ENCODE measurements at places on chromosomes 11 and 22.

GRCh38 chr22:41987276-41987675 lies 11.3 kb upstream of the WBP2NL start:
- DNase-seq = no peak

DNA sequence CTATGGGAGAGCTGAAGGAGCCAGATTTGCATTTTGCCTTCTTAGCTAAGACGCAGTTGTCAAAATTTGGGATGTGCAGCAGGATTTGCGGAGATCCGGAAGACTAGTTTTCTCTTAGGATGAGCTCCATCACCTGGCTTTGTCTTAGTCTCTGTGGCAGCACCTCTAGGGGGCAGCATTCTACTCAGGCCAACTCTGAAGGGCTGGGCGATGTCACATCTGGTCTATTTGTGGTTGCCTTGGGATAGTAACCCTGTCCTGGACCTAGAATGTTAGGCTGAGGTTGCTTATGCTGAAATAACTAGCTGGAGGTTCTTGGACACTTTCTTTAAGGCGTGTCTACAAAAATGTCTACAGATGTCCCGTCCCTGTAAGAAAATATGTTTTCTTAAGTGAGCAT lies 116.2 kb downstream of the FAT3 start:
- peak; percentile 42 for DNase-seq

DNA sequence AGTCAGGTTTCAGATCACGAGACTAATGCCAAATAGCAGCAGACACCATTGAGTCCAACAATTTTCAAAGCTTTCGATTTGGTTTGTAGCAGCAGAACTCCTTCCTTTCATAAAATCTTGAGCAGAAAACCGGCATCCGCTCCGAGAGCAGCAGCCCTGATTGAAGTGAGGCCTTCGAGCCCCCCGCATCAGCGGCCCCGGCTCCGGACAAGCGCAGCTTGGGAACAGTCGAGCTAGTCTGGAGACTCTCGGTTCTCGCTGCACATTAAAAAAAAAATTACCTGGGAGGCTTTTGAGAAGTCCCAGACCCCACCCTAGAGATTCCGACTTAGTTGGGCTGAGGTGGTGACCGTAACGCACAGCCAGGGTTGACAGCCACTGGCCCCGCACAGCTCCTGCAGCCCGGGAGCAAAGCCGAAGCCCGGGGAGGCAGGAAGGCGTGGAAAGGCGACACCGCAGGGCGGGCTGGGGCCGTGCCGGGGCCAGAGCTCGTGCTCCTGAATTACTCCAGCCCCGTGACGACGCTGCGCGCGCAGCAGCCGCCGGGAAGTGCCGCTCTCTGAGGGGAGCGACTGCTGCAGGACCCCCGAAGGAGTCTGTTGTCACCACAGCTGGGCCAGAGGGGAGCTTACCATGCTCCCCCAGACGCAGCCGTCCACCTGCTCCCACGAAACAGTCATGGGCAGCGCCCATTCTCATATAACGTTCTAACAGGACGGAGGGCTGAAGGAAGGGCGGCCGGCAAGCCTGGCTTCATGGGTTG lies 57.8 kb downstream of the SPATA19 start:
- DNase-seq = no peak

DNA sequence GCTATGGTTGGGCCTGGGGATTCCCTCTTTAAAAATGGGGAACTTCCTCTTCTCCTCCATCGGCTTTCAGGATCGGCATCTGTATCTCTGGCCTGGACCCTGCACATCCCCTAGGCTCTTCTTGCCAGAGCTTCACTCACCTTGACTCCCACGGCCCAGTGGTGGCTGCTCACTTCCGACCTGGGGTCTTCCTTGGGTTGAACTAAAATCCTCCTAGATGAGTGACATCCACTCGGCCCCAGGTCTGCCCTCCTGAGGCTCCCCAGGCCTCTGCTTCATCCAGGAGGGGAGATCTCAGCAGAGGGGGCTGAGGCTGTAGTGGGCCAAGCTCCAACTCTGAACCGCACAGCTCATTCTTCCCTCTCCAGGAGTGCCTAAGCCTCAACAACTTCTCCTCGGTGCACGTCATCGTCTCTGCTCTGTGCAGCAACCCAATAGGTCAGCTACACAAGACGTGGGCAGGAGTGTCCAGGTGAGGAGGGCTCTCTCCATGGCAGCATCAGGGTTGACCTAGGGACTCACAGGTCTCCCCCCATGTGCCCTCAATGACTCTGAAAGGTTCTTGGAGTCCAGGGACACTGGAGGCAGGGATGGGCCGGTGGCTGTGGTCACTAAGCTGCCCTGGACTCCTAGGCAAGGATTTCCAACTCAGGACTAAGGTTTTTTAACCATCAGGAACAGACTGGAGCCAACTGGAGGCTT lies 3.3 kb downstream of the RGL4 start:
- no peak for DNase-seq

GRCh38 chr11:34926831-34927132 lies 10.4 kb downstream of the PDHX start:
- peak; percentile 65 for DNase-seq

GRCh38 chr11:45180179-45180847 lies 33.9 kb downstream of the PRDM11 start:
- no peak for DNase-seq

GRCh38 chr11:107275632-107276031 lies 182.0 kb downstream of the CWF19L2 start:
- DNase-seq = peak; percentile 29

GRCh38 chr11:105368711-105369110 lies 229.1 kb upstream of the CARD18 start:
- DNase-seq = no peak

- DNase-seq = no peak
These were observed 30.3 kb downstream of the SGSM1 start for GRCh38 chr22:24836282-24836681.

- DNase-seq = peak; percentile 97
These were observed 87.0 kb upstream of the THY1 start for GRCh38 chr11:119509969-119510401.

DNA sequence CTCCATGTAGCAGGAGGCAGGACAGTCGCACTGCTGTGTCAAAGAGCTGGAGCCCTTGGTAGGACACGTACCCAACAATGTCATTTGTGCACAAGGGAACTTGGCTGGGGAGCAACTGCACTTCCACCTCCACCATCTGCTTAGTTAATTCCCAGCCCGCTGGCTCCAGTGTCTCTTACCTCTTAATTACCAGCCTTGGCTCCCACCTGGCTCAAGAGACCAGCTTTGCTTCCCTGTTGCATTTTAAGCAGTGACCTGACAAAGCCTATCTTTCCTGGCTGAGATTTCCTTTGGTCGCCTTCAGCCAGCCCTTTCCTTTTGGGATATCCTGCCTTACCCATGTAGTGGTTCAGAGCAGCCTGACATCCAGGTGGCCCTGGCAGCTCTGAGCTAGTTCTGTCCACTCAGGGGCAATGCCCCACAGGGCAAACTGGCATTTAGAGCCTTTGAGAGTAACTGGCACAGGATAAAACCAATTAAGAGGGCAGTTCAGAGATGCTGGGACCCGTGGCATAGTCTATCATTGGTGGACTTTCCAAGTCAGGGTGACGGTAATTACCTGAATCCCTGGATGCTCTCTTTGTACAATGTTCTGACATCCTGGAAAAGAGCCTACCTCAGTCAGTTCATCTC lies 212.6 kb upstream of the SORL1-AS1 start:
- no peak for DNase-seq

- no peak for DNase-seq
These were observed 2237.9 kb upstream of the RAG2 start for GRCh38 chr11:38835966-38836365.

DNA sequence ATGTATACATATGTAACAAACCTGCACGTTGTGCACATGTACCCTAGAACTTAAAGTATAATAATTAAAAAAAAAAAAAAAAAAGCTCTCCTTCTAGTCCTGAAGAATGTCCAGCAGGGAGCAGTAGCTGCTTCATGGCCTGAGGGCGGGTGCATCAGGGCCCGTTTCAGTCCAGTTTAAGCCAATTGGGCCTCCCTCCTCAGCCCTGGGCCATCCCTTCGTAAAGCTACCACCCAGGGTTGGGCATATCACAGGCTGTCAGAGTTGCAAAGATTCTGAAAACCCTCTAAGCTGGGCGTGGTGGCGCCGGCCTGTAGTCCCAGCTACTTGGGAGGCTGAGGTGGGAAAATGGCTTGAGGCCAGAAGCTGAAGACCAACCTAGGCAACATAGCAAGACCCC lies 5.4 kb downstream of the TMPRSS13 start:
- no peak for DNase-seq

DNA sequence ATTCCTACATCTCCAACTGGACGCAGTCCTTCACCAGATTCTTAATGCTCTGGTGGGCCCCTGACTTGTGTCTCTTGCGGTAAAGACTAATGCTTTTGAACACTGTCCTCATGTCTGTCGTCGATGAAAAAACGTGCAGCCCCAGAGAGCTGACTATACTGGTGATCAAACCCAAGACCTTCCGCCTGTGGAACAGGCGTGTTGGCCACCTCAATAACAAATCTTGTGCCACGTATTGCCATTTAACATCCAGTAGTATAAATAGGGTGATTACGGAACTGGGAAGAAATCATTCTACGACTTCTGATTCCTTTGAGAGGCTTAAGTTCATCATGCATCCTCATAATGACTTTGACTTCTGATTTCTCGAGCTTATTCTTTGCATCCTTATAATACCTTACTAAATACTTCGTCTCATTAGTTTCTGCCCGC lies 45.6 kb downstream of the OR4D9 start:
- peak; percentile 52 for DNase-seq

DNA sequence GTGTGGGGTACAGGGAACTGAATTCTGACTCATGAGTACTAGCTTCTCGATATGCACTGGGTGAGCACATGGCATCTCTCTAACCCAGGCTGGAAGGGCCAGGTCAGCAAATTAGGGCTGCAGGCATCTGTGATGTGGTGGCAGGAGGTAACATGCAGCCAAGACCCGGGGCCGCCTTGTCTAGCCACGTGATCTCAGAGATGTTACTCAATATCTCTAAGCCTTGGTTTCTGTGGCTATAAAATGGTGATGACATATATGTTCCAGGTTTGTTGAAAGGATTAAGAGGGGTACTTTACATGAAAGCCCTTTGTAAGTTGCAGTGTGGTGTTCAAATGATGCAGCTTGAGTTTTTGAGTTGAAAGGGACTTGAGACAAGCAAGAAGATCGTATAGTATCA lies 3.2 kb downstream of the ST14 start:
- peak; percentile 41 for DNase-seq

- DNase-seq = no peak
These were observed 98.1 kb downstream of the ATXN10 start for GRCh38 chr22:45769569-45770210.

GRCh38 chr11:60987577-60988277 lies 16.2 kb downstream of the CD6 start:
- DNase-seq = no peak

DNA sequence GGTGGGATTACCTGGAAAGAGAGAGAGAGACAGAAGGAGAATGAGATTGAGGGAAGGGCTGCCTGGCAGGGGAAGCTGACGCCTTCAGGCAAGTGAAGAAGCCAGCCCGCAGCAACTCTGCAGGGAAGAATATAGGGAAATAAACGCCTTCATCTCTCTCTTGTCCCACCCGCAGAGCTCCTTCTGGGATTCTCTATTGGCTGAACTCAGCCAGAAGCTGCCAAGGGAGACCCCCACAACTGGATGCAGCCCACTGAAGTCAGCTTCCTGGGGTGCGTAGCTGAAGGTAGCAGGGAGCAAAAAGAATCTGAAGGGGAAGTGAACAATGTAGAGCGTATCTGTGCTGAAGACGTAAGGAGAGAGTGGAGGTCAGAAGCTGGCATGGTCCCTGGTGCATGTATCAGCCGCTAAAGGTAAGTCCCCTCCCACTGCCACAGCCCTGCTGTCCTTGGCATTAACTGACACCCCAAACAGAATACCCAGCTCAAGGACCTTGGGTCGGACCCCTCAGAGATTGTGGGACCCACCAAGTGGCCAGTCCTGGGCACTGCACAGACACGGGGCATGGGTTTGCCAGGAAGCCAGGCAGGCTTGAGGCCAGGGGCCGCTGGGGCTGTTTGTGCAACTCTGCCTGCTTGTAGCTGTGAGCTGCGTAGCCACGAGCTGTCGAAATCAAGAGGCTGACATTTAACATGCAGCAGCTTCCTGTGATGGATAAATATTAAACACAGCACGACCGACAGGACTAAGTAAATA lies 469.9 kb downstream of the MN1 start:
- DNase-seq = peak; percentile 28

GRCh38 chr11:2375964-2376551 lies 1.1 kb upstream of the CD81 start:
- no peak for DNase-seq

Measured in fibroblast of mammary gland (primary cell).